ENCODE measurements at places on chromosomes 6 and 20.

- DNase-seq, result no peak
These were observed 50.3 kb upstream of the TXNDC5 start for GRCh38 chr6:7960848-7961247.

- no peak for DNase-seq
These were observed 37.3 kb upstream of the BPIFA2 start for GRCh38 chr20:33130568-33131061.

DNA sequence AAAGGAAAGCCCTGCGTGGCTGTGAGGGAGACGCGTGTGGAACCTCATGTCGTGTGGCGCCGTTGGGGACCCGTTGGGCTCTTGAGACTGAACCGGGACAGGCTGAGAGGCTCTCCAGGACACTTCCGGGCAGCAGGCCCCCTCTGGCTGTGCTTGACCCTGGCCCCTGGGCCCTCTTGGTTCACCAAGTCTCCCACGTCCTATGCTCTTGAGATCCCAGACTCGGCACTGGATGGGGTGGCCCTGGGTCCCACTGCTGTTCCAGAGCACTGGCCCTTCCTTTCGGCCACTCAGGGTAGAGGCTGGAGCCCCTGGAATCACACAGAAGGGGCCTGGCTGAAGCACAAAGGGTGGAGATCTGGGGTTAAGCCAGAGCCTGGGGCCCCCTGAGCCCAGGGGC is 30.4 kb downstream of the NTSR1 start:
- DNase-seq, result no peak

- no peak for DNase-seq
These were observed 1.5 kb downstream of the ROMO1 start for GRCh38 chr20:35700625-35701148.

DNA sequence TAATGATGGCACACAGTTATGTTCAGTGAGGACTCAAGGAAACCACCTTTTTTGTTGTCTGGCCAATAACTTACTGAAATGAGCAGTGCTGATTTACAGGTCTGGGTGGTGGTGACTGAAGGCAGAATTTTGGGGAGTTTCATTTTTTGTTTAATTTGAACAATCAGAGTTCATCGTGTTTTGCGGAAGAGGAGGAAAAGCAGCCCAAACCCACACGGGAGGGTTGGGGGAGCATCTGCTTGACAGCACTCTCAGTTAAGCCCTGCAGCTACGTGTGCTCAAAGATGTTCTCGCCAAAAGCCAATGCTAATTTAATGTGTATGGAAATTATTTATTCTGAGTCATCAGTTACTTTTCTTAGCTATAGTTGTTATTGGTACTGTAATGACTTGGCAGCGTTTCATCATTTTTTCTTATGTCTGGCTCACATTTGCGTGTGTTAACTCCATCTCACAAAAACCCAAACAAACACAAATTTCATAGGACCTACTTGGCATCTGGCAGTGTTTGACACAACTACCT is 89.2 kb downstream of the UST start:
- no peak for DNase-seq

Measured in activated naive CD8-positive, alpha-beta T cell treated with anti-CD3 and anti-CD28 coated beads for 36 hours (primary cell).